ENCODE measurements at places on chromosomes 7 and 10. TPM values are rescaled to one million over a fixed set of nuclear protein-coding genes. Genes with fewer than 3 reads are reported as not detected.
A peak's percentile ranks its signal among the peaks of the same experiment; 100 is the strongest.

Gene PIP
- not detected for total RNA-seq

GRCh38 chr7:105599551-105599950, 18.3 kb upstream of the EFCAB10 start:
- no peak overlapping the region for H3K4me3 ChIP-seq
- no peaks in the 10 kb centered on the region for H3K36me3 ChIP-seq
- no peak for DNase-seq
- peaks cover 4% of the 10 kb centered on the region for H3K4me1 ChIP-seq
- H3K27me3 ChIP-seq: no peaks in the 10 kb centered on the region

DNA sequence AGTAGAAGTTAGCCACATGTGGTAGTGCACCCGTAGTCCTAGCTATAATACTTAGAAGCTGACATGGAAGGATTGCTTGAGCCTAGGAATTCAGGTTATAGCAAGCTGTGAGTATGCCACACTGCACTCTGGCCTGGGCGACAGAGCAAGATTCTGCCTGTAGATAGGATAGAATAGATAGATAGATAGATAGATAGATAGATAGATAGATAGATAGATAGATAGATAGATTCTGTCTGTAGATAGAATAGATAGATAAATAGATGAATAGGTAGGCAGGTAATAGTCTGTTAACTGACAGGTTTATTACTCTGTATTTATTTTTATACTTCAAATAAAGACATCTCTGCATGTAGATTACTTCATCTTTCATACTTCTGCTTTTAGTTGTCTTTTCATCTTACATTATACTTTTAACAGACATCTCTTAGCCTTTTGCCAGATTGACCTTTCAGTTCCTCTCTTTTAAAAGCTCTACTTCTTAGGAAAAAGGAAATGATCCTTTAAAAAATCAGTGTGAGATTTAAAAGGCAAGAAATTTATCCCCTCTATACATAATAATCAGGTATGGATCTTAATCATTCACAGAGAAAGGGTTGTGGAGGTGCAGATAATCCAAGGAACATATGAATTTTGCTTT, 31.8 kb downstream of the CCAR1 start:
- no peak overlapping the region for H3K4me3 ChIP-seq
- H3K27ac ChIP-seq: no peak overlapping the region
- peaks cover 7% of the 10 kb centered on the region for H3K36me3 ChIP-seq
- H3K27me3 ChIP-seq: no peaks in the 10 kb centered on the region
- H3K4me1 ChIP-seq: no peaks in the 10 kb centered on the region

Gene GRID1
- total RNA-seq: 0.24 TPM

GRCh38 chr10:48695636-48696534, 11.2 kb downstream of the WDFY4 start:
- no peaks in the 10 kb centered on the region for H3K4me1 ChIP-seq
- no peak overlapping the region for H3K27ac ChIP-seq
- H3K4me3 ChIP-seq: no peak overlapping the region
- DNase-seq: no peak
- no peaks in the 10 kb centered on the region for H3K27me3 ChIP-seq
- H3K36me3 ChIP-seq: no peaks in the 10 kb centered on the region

DNA sequence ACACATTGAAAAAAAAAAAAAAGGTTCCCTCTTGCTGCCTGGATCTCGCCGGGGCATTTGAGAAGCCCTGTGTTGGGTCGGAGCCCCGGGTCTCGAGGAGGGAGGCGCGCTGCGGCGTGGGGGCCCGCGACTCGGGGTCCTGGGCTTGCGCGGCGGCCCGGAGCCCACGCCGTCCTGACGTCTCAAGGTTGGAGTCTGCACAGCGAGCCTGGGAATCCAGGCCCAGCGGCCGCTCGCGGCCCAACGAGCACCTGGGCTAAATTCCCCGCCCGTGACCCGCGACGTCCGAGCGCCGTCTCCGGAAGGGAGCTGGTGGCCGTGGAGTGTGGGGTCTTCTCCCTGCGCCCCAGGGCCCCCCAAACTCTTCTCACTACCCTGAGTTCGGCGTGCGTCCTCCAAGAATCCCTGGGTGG, 1.4 kb upstream of the CTBP2 start:
- H3K27ac ChIP-seq: peak overlapping the region; percentile 98
- no peaks in the 10 kb centered on the region for H3K36me3 ChIP-seq
- H3K4me1 ChIP-seq: peaks cover 17% of the 10 kb centered on the region

DNA sequence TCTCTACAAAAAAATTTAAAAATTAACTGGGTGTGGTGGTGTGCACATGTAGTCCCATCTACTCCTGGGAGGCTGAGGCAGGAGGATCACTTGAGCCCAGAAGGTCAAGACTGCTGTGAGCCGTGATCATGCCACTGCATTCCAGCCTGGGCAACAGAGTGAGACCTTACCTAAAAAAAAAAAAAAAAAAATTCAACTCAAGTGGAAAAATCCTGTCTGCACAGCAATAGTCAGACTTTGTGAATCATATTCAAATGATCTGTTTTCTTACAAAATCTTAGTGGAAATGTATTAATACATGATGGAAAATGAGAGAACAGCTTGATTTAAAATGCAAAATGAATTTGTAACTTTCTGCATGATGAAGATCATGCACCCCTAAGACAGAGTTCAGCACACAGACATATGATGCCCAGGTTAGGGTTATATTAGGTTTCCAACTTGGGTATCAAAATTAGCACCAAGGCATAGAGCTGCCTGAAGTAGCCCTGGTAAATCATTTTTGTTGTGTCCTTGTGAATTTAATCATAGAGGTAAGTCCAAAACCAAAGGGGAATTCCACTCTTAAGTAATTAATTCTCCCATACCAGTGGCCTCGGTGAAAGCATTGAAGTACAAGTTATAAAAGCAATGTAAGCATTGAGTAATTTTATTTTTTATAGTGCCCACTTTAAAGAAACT, 93.8 kb downstream of the ADD3 start:
- no peaks in the 10 kb centered on the region for H3K36me3 ChIP-seq
- H3K4me1 ChIP-seq: no peaks in the 10 kb centered on the region
- DNase-seq: no peak
- H3K27me3 ChIP-seq: no peaks in the 10 kb centered on the region

Gene ACHE
- total RNA-seq: 32.7 TPM

DNA sequence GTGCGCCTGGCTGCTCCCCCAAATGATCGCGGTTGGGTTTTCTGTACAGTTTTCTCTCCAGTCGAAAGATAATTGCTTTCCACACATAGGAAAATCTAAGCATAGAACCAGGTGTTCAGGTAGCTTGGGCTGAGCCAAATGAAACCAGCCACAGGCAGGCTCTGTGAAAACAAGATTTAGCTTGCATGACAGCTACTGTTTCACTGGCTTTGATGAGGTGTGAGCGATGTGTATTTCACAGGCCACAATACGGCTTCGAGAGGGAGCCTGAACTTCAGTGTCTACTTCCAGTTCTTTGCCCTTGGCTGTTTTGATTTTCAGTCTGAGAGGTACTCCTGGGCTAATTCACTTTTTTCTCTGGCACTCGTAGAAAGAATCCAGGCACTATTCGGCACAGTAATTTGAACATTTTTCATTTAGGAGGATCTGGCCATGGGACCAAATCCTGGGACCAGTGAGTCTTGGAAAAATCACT, 110.5 kb downstream of the JCAD start:
- no peak overlapping the region for H3K4me3 ChIP-seq
- H3K27ac ChIP-seq: peak overlapping the region; percentile 96
- DNase-seq: no peak
- H3K27me3 ChIP-seq: no peaks in the 10 kb centered on the region

DNA sequence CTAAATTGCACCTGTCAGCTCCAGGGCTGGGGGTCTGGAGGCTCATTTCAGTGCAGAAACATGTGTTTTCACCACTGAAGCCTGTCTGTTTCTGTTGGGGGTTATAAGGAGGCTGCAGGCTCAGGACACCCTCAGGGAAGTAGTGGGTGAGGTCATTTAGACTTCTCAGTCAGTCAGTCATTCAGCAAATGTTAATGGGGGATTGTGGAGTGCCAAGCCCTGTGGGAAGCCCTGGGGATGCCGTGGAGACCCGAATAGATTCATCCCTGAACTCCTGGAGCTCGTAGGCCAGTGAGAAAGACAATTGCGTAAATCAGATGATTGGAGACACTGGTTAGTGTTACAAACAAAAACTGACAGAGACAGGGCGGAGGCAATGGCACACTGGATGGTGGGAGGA, 19.2 kb downstream of the LHPP start:
- H3K27ac ChIP-seq: no peak overlapping the region
- no peak for DNase-seq
- no peaks in the 10 kb centered on the region for H3K27me3 ChIP-seq
- H3K36me3 ChIP-seq: no peaks in the 10 kb centered on the region

GRCh38 chr7:6385909-6386560, 61.7 kb downstream of the DAGLB start:
- no peak for DNase-seq
- H3K36me3 ChIP-seq: peaks cover 39% of the 10 kb centered on the region
- H3K4me1 ChIP-seq: peaks cover 56% of the 10 kb centered on the region
- no peaks in the 10 kb centered on the region for H3K27me3 ChIP-seq

Gene CLEC2L
- 0.82 TPM for total RNA-seq

GRCh38 chr7:98107313-98107721, 655 bp downstream of the LMTK2 start:
- DNase-seq: no peak
- peaks cover 16% of the 10 kb centered on the region for H3K4me1 ChIP-seq
- H3K36me3 ChIP-seq: no peaks in the 10 kb centered on the region
- H3K4me3 ChIP-seq: peak overlapping the region; percentile 96
- peak overlapping the region; percentile 92 for H3K27ac ChIP-seq
- no peaks in the 10 kb centered on the region for H3K27me3 ChIP-seq

- no peaks in the 10 kb centered on the region for H3K36me3 ChIP-seq
- no peaks in the 10 kb centered on the region for H3K27me3 ChIP-seq
- H3K4me3 ChIP-seq: no peak overlapping the region
- H3K27ac ChIP-seq: no peak overlapping the region
- DNase-seq: no peak
- H3K4me1 ChIP-seq: no peaks in the 10 kb centered on the region
Measured at GRCh38 chr10:21355591-21356011, 169.9 kb downstream of the SKIDA1 start.

Gene TBX20
- not detected for total RNA-seq

Gene ABCC2
- total RNA-seq: 0.64 TPM

GRCh38 chr10:93656155-93656554, 43.8 kb downstream of the PDE6C start:
- no peak overlapping the region for H3K27ac ChIP-seq
- H3K4me3 ChIP-seq: no peak overlapping the region
- H3K4me1 ChIP-seq: no peaks in the 10 kb centered on the region
- H3K27me3 ChIP-seq: no peaks in the 10 kb centered on the region

Gene GRM8
- total RNA-seq: not detected

DNA sequence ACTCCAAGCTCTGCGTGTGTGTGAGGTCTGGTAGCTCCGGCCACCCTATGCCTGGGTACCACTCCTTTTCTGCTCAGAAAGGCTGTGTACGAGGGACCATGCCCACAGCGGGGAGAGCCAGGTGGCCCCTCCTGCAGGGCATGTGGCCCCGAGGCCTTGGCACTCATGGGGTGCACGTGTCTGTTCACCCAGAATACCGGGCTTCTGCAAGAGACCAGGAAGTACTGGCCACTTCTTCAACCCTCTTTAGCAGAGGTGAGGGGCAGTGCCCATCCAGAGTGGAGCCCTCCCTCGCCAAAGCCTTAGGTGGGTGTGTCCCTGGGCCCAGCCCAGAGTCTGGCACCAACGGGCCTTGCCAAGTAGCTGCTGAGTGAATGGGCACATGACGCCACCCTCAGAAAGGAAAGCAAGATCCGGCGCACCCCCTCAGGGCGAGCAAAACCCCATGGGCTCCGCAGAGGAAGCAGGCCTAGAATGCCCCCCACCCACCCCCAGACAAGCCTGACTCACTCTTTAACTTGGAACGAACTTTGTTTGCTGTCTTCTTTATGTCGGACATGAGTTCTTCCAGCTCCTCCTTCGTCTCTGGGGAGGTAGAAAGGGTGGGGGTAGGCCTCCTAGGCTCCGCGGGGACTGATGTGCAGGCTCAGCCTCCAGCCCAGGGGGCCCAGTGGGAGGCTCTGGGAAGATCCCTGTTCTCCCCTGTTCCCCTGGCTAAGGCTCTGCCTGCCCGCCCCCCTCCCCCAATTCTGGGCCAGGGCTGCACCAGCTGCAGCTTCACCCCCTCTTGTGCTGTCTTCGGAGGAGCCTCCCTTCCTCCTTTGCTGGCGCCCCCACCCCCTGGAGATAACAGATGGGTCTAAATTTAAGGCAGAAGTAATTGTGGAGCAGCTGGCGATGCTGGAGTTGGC, 14.6 kb downstream of the STX1A start:
- no peak overlapping the region for H3K27ac ChIP-seq
- H3K4me3 ChIP-seq: no peak overlapping the region
- H3K36me3 ChIP-seq: peaks cover 9% of the 10 kb centered on the region
- H3K27me3 ChIP-seq: no peaks in the 10 kb centered on the region

DNA sequence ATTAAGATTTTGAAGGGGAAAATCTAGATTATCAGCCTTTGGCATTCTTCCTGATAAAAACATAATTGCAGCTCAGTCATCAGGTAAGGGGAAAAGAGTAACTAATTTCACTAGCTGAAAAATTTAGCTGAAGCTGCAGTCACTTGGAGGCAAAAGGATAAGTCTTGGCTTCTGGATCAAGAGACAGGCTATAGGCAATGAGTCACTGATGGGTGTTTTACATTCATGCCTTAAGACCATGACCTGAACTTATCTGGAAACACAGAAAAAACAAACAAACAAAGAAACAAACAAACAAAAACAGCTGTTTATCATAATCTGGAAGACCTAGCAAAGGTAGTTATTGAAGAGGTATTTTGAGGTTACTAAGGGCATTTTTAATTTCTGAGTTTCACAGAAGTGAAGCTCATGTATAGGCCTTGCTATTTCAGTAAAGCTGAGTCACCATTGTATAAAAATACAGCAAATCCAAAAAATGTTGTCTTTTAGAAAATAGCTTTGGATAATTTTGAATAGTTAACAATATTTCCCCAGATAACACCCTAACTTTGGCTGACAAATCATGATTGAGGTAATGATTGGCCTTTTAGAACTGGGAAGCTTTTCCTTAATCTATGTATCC, 40.3 kb downstream of the ZNF22 start:
- no peaks in the 10 kb centered on the region for H3K4me1 ChIP-seq
- H3K27me3 ChIP-seq: no peaks in the 10 kb centered on the region
- DNase-seq: no peak

- no peak for DNase-seq
- peaks cover 11% of the 10 kb centered on the region for H3K4me1 ChIP-seq
- no peak overlapping the region for H3K4me3 ChIP-seq
- no peaks in the 10 kb centered on the region for H3K27me3 ChIP-seq
- no peak overlapping the region for H3K27ac ChIP-seq
- H3K36me3 ChIP-seq: no peaks in the 10 kb centered on the region
Measured at GRCh38 chr7:22833957-22834356, 11.3 kb upstream of the TOMM7 start.

DNA sequence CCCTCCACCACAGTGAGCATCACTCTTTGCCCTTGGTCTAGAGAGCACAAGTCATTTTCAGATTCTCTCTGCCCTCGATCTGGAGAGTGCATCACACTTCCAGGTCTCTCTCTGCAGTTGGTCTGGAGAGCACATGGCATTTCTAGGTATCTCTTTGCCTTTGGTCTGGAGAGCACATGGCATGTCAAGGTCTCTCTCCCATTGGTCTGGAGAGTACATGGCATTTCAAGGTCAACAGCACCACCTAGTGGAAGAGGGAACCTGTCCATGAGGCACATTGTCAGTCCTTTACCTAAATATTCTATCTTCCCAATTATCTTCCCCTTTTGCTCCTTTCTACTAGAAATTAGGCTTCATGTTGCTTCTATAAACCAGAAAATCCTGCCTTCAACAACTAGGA, 1139.4 kb downstream of the XPNPEP1 start:
- H3K4me1 ChIP-seq: no peaks in the 10 kb centered on the region
- no peak for DNase-seq
- H3K4me3 ChIP-seq: no peak overlapping the region
- no peak overlapping the region for H3K27ac ChIP-seq
- no peaks in the 10 kb centered on the region for H3K27me3 ChIP-seq
- H3K36me3 ChIP-seq: no peaks in the 10 kb centered on the region

- H3K27ac ChIP-seq: no peak overlapping the region
- H3K4me1 ChIP-seq: no peaks in the 10 kb centered on the region
- no peaks in the 10 kb centered on the region for H3K27me3 ChIP-seq
- no peak overlapping the region for H3K4me3 ChIP-seq
- no peak for DNase-seq
- no peaks in the 10 kb centered on the region for H3K36me3 ChIP-seq
Measured at GRCh38 chr7:8809320-8809719, 375.9 kb downstream of the NXPH1 start.

Data from psoas muscle (tissue), 8 donors.